ENCODE measurements at places on chromosomes 5 and 9. TPM values are rescaled to one million over a fixed set of nuclear protein-coding genes. Genes with fewer than 3 reads are reported as not detected.

GRCh38 chr9:117104206-117104605, 310.7 kb downstream of the ASTN2 start:
- DNase-seq = no peak

- DNase-seq = no peak
Measured at GRCh38 chr5:139898981-139899380, 103.4 kb downstream of the PSD2 start.

DNA sequence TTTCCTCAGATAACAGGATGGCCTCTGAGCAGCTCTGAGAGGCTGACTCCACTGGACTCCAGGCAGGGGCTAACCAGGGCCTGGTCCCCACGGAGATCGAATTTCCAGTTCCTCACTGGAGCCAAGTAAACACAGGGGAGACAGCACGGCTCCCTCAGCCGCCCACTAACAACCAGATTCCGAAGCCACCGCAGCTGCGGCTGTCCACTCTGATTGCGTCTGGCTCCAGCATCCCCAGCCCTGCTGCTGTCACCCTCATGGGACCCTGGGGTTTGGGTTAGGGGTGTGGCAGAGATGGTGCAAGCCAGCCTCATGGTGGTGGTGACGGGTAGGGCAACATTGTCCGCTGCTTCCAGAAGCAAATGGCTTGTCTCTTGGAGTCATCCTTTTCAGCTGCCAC, 172.6 kb downstream of the RGS3 start:
- DNase-seq = no peak

CER1 gene
- 5.2 TPM for total RNA-seq

Data from endothelial cell (in vitro differentiated cells).